H9 (cell line): ENCODE measurements at places on chromosomes 1 and 21. TPM values are rescaled to one million over a fixed set of nuclear protein-coding genes. Genes with fewer than 3 reads are reported as not detected.

Gene CYB561D1
- total RNA-seq, result 6.5 and 6.7 TPM in 2 replicates

Gene CD1E
- total RNA-seq, result not detected in 2 replicates

DNA sequence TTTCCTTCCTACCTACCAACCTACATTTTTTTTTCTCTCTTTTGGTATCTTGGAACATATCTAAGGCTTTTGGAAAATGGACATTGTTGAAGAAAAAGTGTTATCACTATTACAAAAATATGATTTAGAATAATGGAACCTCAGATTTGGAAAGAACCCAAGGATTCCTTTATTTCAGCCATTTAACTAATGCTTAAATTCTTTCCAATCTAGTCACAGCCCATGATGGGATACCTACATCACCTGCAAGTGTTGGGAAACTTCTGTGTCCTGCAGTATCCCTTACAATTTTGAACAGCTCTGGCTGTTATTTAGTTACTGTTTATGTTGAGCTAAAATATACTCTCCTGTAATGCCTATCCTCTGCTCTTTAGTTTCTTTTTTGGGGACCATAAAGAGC is 22.3 kb upstream of the APOBEC4 start:
- DNase-seq, result no peak

DNA sequence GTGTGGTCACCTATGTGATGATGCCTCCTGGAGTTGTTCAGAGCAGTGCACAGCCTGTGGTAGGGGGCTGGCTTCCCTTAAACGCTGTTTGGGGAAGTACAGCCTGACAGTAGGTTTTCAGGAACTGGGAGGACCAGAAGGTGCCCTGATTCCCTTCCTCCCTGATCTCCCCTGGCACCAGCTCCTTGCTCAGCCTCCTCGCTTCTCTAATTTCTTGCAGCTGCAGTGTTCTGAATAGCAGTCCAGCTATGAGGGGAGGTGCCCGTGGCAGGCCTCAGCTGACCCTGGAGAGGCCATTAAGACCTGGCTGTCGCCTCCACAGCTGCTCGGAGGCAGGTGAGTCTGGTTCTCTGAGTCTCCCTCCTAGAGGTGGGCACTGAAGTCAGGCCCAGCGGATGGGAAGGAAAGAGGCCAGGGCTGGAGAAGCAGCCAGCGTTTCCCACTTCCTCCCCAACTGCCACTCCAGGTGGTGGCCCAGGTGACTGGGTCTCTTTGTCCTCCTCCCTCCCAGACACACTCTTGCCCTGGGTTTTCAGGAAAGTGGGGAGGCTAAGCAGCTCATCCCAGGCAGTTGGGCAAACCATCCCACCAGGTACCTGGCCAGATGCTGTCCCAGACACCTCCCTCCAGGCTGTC is 52.0 kb upstream of the RPL11 start:
- no peak for DNase-seq

DNA sequence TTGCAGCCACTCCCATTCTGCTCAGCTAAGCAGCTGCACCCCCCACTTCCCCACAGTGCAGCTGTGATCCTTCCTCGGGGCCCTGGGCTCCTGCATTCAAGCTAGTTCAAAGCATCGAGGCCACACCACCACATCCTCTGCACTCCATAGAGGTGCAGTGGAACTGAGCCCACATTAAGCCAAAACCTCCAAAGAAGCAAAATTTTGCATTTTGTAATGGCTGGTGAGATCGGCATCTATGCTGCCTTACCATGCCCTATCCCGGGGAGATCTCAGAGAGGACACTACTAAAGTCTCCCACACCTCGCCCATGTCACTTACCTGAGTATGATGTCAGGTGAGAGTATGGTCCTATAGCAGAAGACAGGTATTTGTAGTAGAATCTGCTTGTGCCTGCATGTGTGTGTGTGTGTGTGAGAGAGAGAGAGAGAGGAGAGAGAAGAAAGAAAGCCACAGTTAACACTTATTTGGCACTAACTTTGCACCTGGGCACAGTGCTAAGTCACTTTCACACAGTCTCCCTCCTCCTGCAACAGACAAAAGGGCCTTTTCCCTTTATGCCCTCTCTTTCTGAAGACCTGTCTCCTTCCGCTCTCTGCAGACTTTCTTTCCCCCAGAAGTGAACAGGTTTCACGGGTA is 89.8 kb downstream of the KIF14 start:
- DNase-seq, result no peak

- no peak for DNase-seq
Observed at GRCh38 chr1:159890390-159890789, 9.6 kb downstream of the CFAP45 start.

Gene TMCC2
- total RNA-seq, result 11.3 and 11.7 TPM in 2 replicates

- no peak for DNase-seq
Observed at GRCh38 chr1:152884085-152884484, 6.0 kb downstream of the SMCP start.

DNA sequence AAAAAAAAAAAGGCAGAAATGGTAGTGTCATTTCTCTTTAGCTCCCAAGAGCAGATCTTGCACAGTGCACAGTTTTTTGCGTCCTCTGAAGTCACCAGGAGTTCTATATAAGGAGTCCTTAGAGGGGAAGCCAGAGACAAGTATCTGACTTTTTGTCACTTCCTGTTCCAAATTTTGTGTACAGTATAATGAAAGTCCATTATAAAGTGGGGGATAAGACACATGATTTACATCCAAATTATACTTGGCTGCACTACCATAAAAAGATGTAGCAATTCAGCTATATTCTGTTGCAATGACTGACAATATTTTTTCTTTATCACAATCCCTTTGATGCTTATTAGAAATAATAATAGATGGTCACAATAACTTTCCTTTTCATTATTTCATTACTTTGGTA is 1276.9 kb upstream of the ADGRL2 start:
- no peak for DNase-seq

GRCh38 chr1:177286396-177286795 is 115.6 kb downstream of the BRINP2 start:
- DNase-seq, result no peak

Gene ADAMTS5
- 0.90 and 0.99 TPM in 2 replicates for total RNA-seq

- no peak for DNase-seq
Observed at GRCh38 chr1:233424779-233425178, 97.3 kb downstream of the MAP3K21 start.

DNA sequence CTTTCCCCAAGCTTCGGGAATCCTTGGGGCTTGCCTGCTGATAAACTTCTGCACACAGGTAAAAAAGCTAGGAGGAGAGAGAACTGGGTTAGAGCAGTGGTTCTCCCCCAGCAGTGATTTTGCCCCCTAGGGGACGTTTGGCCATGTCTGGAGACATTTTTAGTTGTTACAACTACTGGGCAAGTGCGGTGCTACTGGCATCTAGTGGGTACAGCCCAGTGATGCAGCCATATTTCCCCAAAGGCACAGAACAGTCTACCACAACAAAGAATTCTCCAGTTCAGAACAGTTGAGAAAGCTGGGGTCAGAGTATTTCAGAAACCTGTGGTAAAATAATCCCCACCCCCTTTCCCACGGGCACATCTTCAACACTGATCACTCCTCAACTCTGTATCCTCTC is 41.3 kb downstream of the LRRC71 start:
- DNase-seq, result no peak

Gene TSTD1
- total RNA-seq, result 73.7 and 77.0 TPM in 2 replicates

- DNase-seq, result peak; percentile 41
Observed at GRCh38 chr1:44806025-44806703, 987 bp downstream of the DYNLT4 start.
